Fibroblast of skin of right quadriceps (primary cell): ENCODE measurements at places on chromosomes 13 and 19.

DNA sequence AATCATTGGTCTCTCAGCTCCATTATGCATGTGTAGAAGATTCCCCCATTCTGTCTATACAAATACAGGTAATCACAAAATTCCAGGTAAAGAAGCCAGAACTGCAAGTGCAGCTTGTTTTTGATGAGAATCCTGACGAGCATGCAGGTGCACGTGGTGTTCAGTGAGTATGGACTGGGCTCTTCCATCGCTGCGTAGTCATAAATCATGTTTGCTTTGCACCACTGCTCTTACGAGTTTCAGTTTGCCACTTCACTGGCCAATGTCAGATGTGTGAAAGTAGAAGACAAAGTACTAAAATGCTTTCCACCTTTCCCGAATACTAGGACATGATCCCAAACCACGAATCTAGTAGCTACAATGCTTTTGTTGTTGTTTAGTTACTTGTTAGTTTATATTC, 390.7 kb downstream of the LIG4 start:
- no peak for DNase-seq

DNA sequence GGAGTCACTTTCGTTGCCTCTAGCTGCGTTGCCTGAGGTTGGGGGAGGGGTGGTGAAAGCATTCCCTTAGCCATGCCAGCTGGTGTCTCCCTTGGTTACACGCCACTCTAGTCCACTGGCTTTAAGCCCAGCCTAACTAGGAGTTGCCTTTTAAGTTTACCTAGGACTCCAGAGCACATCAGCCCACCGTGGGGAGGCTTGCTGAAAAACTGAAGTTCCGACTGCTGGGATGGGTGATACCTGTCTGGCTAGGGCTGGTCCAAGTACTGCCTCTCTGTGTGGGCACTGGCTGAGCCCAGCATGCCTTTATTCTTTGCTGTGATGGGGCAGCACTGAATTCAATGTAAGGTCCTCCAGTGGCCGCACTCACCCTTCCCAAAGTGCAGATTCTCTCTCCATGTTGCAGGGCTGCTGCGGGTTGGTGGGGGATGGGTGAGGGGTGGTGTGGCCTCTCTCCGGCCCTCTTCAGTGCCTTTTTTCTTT, 11.8 kb upstream of the CEACAM1 start:
- DNase-seq = no peak

GRCh38 chr19:13011653-13012389, 16.5 kb downstream of the NFIX start:
- no peak for DNase-seq

DNA sequence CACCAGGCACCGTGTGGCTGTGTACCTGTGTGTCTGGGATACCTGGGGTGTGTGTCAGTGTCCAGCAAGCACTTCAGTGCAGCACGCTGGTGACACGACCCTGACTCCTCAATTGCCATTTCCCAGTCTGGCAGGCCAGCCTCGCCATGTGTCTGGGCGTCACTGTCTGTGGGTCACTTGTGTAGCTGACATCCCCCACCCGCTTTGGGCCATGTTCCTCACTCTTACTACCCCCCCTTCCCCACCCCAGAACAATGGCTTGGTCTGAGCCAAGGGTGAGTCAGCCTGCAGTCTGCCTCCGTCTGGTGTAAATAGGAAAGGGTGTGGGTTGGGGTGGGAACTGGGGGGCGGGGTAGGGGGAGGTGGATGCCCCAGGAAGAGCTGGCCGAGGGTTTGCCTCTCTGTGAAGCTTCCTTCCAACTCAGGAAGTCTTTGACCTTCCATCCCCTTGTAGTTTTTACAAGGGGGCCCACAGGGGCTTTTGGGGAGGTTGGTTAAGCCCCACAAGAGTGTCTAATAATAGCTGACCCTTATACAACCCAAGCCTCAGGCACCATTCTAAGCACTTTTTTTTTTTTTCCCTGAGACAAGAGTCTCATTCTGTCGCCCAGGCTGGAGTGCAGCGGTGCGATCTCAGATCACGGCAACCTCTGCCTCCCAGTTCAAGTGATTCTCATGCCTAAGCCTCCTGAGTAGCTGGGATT, 17.6 kb downstream of the NOVA2 start:
- DNase-seq = no peak

- no peak for DNase-seq
Measured at GRCh38 chr13:98328511-98328910, 151.4 kb upstream of the RNF113B start.

DNA sequence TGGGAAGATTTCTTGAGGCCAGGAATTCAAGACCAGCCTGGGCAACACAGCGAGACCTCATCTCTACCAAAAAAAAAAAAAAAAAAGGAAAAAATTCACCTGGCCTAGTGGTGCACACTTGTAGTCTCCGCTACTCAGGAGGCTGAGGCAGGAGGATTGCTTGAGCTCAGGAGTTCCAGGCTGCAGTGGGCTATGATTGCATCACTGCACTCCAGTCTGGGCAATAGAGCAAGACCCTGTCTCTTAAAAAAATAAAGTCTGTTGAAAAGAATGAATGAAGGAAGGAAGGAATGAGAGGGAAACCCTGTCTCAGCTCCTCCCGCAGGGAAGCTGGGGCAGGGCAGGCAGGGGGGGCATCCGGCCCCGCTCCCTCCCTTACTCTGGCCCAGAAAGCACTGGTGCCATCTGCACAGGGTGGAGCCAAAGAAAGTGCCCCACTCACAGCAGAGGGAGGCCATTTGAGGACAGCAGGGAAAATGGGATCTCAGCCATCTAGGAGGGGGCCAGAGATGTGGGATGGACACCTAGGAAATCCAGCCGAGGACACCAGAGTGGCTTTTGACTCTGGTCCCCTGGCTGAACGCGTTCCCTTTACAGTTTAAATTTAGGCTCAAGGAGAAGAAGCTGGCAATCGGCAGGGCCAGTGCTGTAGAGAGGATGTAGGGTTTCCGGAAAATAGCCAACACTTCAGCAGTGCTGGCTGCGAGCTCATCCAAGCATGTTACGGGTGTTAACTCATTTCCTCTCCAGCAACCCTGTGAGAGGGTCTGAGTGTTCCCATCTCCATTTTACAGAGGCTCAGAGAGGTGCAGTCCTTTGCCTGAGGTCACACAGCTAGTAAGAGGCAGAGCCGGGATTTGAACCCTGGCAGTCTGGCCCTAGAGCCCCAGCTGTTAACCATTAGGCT, 3.6 kb upstream of the HPN start:
- DNase-seq = no peak

DNA sequence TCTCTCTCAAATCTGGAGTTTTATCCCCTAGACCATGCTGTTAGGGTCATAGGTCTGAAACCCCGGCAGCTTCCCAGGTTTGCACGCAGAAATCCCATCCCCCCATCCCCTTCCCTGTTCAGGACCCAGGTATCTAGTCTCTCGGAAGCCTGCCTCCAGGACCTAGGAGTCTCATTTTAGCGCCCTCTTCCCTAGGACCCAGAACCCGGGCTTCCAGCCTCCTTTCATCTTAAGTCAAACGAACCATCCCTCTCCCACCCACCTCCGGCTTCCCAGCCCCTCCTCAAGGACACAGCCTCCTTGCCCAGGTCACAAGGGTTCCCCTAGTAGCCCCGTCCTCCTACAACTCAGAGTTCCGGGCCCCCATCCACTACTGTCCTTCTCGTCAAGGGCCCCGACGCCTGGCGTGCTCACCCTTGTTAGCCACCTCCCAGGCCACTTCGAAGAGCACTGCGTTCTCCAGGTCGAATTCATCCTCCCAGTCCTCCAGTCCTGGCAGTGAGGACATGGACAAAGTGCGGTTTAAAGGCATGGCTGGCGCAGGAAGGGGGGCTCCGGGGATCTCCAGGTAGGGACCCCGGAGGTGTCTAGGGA, 431 bp downstream of the GYS1 start:
- no peak for DNase-seq

DNA sequence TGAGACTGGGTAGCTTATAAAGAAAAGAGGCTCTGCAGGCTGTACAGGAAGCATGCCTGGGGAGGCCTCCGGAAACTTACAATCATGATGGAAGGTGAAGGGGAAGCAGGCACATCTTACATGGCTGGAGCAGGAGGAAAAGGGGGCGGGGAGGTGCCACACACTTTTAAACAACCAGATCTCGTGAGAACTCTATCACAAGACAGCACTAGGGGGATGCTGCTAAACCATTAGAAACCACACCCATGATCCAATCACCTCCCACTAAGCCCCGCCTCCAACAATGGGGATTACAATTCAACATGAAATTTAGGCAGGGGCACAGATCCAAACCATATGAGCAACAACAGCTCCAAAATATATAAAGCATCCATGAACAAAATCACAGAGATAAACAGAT, 46.5 kb upstream of the GTF2F2 start:
- DNase-seq = no peak

GRCh38 chr13:106078191-106078590, 457.3 kb downstream of the EFNB2 start:
- peak; percentile 32 for DNase-seq

DNA sequence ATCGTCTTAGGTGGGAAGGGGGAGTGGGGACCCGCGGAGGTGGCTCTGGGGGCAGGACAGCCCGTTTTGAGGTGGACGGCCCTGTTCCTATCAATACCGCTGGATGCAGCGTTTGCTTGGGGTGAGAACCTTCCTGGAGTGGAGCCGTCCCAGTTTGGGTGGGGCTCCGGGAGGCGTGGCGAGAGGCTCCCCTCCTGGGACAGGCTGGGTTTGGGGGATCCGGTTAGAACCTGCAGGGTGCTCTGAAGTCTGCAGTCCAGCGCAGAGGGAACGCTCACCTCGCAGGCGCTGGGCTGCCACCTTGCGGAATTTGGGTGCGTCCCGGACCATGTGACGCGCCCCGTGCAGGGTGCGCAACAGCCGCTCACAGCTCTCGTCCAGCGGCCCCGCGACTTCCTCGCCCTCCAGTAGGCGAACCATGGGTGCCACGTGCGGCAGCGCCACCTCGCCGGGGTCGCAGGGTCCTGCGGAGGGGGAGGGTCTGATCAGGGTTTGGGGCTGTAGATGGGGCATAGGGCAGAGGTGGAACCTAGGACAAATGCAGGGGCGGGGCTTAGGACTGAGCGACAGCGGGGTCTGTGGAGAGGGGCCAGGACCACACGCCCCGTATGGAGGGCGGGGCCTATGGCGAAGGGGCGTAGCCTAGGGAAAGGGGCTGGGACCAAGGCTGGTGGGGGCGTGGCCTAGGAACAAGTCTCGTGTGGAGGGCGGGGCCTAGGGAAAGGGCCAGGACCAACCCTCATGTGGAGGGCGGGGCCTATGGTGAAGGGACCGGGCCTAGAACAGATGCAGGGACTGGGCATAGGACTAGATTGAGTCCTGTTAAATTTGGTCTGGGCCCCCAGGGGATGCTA, 13.8 kb downstream of the SH2D3A start:
- peak; percentile 57 for DNase-seq

- DNase-seq = no peak
Measured at GRCh38 chr13:75804605-75805004, 168.5 kb downstream of the LMO7 start.

GRCh38 chr19:6480848-6481415, 655 bp downstream of the DENND1C start:
- no peak for DNase-seq

DNA sequence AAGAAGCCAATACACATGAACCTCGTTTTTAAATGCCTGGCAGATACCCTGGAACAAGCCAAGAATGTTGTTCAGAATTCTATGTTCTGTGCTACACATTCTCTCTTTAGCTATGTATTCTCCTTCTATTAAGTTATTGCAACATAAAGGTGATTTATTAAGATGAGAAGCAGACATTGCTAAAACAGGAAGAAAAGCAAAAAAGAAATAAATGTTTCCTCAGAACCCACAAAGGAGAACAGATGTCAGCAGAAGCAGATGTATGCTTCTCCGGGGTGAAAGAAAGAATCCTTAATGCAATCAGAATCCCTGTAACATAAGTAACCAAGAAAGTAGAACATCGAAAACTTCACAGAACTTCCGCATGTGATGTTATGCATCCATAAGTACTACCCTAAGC, 302.9 kb downstream of the DCT start:
- peak; percentile 67 for DNase-seq

- no peak for DNase-seq
Measured at GRCh38 chr19:18999896-19000620, 33.3 kb downstream of the SUGP2 start.

DNA sequence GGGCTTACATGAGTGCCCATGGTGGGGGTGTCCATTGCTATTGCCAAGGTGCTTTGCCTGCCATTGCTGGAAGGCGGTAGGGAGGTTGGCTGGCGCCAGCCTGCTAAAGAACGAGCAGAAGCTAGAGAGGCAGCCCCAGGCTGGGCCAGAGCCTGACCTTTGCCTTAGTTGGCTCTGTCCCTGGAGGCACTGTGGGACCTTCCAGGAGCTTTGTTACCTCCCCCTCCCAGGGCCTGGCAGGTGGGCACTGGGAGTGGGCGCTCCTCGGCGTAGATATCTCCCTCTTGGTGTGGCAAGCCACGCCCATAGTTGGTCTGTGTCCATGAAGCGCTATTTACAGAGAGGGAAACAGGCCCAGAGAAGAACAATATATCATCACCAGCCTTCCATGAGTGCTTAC, 2.3 kb upstream of the SLC25A42 start:
- DNase-seq = no peak

DNA sequence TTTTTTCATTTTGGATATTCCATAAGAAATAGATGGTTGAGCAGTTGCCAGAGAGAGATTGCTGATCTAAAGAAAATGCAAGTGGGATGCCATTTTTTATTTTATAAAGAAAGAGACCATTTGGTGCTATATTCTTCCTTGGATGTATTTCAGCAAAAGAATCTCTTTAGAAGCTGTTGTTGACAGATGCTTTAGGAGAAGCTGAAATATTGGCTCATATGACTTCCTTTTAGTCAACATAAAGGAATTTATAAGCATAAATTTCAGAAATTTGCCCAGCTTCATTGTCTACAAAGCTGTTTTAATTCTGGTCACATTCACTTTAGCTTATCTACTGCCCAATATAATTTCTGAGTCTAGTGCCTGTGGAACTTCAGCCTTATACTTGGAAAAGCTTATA, 36.9 kb downstream of the POLR1D start:
- DNase-seq = peak; percentile 61
